ENCODE measurements at places on chromosomes 4 and X.

GRCh38 chr4:84263415-84263814, 235.7 kb downstream of the NKX6-1 start:
- DNase-seq, result no peak

GRCh38 chr4:22874334-22874912, 181.7 kb downstream of the GBA3 start:
- DNase-seq, result no peak

GRCh38 chrX:38312436-38312835, 14.9 kb downstream of the RPGR start:
- no peak for DNase-seq

DNA sequence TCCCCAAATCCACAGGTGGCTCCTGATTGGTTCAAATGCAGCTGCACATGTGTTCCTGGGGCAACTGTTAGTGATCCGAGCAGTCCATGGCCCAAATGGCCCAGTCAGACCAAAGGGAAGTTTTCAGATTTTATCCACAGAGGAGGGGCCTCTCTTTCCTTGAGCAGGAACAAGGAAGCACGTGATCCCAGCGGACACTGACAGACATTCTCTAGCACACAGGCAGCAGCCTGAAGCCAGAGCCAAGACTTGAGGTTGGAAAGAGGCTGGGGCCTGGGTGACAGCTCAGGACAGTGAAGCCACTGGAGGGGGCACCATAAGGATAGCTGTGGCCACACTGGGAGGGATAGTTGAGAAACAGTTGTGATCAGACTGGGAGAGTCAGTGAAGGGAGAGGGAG, 3.5 kb upstream of the ZFP92 start:
- no peak for DNase-seq

- no peak for DNase-seq
Observed at GRCh38 chr4:5952975-5953951, 60.4 kb upstream of the CRMP1 start.

- DNase-seq, result no peak
Observed at GRCh38 chrX:56793112-56793430, 64.0 kb downstream of the NBDY start.

DNA sequence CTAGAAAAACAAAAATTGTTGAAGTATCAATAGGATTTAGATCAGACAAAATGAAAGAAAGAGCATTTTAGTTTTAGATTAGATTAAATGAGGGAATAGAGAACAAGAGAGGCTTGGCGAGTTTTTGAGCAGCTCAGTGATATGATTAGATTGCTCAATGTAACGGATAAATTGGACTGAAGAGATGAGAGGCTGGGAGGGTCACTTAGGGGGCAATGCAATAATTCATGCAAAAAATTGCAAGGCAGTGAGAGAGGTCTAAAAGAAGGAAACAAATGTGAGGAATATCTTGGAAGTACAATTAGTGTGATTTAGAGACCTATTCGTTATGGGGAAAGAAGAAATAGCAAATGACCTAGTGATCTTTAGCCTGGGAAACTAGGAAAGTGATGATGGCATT, 50.3 kb upstream of the BMP3 start:
- no peak for DNase-seq

DNA sequence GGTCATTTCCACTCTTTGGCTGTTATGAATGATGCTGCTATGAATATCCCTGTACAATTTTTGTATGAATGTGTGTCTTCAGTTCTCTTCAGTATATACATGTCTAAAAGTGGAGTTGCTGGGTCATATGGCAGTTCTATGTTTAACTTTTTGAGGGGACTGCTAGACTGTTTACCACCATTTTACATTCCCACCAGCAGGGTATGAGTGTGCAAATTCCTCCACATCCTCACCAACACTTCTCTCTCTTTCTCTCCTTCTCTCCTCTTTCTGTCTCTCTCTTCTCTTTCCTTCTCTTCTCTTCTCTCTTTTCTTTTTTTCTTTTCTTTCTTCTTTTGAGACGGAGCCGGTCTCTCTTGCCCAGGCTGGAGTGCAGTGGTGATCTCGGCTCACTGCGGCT, 7.8 kb downstream of the WWC2 start:
- no peak for DNase-seq

GRCh38 chr4:190020790-190021717, 6.0 kb downstream of the FRG2 start:
- DNase-seq, result no peak

GRCh38 chr4:141635736-141636081, 674 bp upstream of the IL15 start:
- DNase-seq, result no peak

DNA sequence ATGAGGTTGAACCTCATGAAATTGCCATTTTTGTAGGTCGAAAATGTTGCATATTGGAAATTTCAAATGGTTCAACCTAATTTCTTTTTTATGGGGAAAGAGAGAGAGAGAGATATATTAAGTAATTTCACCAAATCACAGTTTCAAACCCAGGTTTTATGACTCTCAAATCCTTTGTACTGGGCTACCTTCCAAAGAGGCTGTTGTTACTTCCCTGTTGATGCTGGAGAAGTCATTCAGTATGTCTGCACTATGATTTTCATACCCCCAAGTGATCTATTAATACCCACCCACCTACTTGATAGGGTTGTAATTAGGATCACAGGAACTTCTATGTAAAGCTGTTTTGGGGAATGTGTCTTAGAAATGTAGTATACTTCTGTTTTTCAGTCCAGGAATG, 109.9 kb downstream of the ZNF330 start:
- DNase-seq, result no peak

- no peak for DNase-seq
Observed at GRCh38 chr4:57554556-57555092, 444.4 kb upstream of the IGFBP7 start.

DNA sequence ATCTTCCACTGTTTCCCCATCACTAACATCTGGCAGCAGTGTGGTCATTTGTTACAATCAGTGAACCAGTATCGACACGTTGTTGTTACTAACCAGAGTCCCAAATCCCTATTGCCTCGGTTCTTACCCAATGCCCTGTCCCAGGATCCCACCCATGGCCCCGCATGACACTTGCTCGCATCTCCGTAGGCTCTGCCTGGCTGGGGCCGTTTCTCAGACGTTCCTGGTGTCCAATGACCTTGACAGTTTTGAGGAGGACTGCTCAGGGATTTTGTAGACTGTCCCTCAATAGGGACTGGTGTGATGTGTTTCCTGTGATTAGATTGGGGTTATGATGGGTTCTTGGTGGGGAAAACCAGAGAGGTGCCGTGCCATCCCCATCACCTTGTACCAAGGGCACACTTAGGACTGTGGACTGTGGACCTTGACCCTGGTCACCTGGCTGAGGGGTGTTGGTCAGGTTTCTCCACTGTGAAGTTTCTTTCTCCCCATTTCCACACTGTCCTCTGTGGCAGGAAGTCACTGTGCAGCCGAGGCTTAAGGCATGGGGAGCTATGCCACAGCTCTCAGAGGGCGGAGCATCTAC, 108.4 kb downstream of the ADRA2C start:
- DNase-seq, result no peak

DNA sequence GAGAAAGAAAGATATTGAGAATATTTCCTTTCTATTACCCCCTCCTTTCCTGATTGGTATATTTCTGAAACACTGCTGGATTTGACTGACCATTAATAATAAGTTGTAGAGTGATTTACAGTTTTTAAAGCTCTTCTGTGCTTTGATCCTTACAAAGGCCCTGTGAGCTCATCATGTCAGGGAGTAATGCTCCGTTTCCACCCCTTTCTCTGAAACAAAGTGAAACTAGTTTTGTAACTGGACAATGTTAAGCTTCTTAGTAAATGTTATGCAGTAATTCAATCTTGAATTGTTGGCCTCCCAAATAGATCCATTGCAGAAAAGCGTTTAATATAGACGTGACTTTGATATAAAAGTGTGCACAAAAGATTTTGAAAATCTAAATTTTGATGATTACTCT, 190.1 kb upstream of the GNPDA2 start:
- no peak for DNase-seq

DNA sequence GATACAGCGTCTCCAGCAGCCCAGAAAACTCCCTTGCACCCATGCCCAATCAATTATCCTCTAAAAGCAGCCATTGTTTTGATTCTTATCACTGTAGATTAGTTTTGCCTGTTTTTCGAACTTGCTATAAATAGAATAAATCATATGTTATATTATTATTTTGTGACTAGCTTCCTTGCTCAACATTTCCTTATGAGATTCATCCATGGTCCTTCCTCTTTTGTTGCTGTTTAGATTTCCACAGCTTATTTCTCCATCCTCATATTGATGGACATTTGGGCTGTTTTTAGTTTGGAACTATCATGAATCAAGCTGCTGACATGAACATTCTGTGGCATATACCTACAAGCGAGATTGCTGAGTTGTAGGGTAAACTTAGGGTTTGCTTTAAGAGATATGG, 595.3 kb downstream of the BCOR start:
- no peak for DNase-seq

DNA sequence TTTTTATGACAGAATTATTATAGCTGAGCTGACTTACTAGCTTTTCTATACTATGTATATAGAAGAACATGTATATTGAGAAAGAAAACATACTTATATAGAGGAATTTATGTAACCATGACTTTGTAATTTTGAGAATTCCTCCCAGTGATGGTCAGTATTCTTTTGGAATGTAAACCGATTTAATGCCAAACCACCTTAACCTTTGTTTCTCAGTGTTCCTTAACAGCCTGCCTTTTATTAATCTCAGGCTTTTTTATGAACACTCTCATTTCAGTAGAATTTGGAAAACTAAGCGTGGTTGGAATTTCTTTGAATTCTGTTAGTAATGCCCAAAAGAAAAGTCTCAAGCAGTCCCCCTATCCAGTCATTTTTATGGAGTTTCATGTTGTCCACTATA, 47.0 kb downstream of the MOSPD2 start:
- DNase-seq, result no peak

DNA sequence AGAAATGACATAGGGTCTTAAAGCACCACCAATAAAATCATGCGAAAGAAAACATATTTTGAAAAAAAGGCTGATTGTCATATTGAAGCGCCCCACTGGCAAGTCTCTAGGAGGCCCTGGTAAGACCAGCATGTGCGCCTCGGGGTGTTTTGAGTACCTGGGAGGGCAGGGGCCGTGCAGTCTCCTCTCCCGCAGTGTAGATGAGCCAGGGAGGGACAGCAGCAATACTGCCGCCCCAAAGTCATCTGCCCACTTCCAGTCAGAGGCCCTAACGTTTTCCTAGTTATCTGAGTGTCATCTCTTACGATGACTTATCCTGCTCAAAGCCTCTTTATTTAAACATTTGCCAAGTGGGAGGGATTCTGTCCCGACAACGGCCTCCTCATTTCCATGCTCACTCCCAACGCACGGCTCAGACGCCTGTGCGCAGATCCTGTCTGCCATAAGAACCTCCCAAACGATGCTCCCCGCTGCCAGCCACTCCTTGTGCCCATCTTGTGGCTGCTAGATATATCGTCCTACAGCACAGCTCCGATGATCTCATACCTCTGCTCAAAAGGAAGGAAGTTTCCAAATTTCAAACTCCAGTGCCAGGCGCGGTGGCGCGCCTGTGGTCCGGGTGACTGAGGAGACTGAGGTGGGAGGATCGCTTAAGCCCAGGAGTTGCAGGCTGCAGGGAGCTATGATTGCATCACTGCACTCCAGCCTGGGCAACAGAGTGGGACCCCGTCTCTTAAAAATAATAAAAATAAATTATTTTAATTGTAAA, 17.2 kb upstream of the SCRG1 start:
- DNase-seq, result no peak

GRCh38 chr4:7786517-7786916, 153.1 kb downstream of the AFAP1 start:
- no peak for DNase-seq

DNA sequence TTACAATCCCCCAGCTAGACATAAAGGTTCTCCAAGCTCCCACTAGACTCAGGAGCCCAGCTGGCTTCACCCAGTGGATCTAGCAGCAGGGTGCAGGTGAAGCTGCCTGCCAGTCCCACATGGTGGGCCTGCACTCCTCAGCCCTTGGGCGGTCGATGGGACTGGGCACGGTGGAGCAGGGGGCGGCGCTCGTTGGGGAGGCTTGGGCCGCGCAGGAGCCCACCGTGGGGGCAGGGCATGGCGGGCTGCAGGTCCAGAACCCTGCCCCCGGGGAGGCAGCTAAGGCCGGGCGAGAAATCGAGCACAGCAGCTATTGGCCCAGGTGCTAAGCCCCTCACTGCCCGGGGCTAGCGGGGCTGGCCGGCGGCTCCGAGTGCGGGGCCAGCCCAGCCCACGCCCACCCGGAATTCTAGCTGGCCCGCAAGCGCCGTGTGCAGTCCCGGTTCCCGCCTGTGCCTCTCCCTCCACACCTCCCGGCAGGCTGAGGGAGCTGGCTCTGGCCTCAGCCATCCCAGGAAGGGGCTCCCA, 9.6 kb upstream of the KLF8 start:
- DNase-seq, result no peak

Data from SHP77 (cell line).